Astrocyte (in vitro differentiated cells and primary cell): ENCODE measurements at places on chromosomes 6 and 20.

DNA sequence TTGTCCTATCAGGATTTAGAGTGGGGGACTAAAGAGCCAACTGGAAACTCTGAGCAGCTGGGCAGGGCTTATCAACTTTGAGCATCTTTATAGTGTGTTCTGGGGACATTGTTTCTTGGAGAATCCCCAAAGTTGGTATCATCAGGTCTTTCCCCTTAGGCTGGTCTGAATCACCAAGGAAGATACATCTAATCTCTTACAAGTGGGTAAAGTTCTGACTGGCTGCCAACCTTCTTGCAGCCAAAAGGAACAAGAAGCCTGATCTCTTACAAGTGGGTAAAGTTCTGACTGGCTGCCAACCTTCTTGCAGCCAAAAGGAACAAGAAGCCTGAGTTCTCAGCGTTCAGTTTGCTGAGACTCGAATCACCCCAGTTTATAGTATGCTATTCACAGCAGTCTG is 1.6 kb upstream of the MED23 start:
- DNase-seq: no peak

DNA sequence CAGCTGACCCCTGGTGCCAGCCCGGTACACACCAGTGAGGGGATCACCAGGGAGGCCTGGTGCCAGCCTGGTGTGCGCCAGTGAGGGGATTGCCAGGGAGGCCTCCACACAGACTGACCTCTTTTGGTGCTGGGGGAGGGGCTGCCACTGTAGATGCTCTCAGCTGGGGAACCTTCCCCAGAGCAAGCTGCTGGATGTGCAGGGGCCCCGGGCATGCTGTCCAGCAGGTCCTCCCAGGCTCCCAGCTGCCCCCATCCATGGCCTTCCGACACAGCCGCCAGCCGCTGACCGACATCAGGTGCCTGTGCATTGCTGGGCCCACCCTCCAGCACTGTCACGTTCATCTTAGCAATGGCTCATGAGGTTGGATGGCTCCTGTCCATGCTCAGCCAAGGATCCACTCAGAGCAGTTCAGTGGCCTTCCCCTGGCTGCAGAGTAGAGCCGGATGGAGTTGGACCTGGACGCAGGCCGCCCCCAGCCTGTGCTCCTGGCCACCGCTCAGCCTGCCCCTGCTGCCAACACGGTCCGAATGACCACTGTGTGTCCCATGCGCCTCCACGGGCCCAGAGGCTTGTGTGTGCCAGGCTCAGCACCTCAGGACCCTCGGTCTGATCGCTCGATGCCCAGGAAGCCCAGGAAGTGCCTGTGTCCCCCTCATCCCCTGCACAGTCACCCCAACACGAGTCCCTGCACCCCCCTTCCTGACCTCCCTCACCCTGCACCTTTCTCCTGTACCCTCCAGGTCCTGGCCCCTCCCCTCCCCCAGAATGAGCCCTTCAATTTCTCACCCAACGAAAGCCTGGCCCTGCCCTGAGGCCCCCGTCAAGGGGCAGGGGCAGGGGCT is 95.7 kb downstream of the YTHDF1 start:
- DNase-seq: no peak

DNA sequence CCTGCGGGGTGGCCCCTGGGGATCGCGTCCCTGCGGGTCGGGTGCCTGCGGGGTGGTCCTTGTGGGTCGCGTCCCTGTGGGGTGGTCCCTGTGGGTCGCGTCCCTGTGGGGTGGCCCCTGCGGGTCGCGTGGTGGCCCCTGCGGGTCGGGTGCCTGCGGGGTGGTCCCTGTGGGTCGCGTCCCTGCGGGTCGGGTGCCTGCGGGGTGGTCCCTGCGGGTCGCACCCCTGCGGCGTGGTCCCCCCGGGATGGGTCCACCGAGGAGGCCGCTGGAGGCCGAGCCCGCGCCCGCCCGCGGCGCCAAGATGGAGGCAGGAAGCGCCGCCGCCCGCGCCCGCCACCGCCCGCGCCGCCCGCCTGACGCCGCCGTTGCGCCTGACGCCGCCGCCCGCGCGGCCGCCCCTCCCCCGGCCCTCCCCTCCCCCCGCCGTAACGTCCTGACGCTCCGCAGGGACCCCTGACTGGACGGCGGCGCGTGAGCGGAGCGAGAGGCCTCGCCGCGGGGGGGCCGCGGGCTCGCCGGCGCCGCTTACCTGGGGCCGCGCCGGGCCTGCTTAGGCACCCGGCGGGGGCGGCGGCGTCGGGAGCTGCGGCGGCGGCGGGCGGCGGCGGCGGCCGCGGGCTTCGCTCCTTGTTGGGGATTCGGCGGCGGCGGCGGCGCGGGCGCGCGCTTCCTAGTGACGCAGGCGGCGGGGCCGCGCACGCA is at the start of gene GMEB2:
Gene GMEB2 (minus strand): TSS at position 678 of the 705 bp plus-strand sequence. CDS start 7,704 bp downstream, outside the sequence.
- DNase-seq: peak; percentile 16

DNA sequence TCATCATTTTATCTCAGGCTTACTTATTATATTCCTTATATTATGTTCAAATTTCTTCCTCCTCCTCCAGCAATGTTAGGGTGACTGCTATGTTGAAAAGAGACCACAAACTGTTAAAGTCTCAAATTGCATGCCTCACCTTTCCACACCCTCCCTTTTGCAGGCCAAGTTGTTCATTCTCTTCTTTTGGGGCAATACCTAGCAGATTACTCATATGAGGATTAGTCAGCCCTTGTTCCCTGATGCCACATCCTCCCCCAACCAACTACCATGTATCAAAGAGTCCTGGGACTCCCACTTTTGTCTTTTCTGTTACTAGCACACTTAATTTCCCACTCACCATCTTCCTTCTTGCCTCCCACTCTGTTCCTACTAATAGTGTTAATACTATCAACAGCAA is 434.7 kb downstream of the BCKDHB start:
- peak; percentile 94 for DNase-seq

GRCh38 chr20:15930311-15931305 is 642.6 kb downstream of the KIF16B start:
- DNase-seq: no peak
